ENCODE measurements at places on chromosomes 11 and 22. TPM values are rescaled to one million over a fixed set of nuclear protein-coding genes. Genes with fewer than 3 reads are reported as not detected.

DNA sequence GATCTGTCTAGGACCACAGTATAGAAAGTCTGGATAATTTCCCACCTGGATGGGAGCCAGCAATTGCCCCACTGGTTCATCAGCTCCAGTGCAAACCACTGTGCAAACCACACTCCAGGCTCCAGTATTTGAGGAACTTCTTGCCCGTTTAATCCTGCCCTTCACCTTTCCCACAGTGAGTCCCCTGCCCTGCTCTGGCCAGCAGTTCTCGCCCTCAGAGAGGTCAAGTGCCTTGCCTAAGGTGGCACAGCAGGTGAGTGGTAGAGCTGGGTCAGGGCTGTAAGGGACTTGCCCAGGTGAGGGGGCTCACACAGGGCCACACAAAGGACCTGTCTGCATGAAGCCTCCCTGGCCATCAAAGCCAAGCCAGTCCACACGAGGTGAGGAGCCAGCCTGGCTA, 24.1 kb downstream of the MS4A10 start:
- DNase-seq, result no peak

- no peak for DNase-seq
Measured at GRCh38 chr22:23511627-23512347, 68.3 kb downstream of the IGLL1 start.

DNA sequence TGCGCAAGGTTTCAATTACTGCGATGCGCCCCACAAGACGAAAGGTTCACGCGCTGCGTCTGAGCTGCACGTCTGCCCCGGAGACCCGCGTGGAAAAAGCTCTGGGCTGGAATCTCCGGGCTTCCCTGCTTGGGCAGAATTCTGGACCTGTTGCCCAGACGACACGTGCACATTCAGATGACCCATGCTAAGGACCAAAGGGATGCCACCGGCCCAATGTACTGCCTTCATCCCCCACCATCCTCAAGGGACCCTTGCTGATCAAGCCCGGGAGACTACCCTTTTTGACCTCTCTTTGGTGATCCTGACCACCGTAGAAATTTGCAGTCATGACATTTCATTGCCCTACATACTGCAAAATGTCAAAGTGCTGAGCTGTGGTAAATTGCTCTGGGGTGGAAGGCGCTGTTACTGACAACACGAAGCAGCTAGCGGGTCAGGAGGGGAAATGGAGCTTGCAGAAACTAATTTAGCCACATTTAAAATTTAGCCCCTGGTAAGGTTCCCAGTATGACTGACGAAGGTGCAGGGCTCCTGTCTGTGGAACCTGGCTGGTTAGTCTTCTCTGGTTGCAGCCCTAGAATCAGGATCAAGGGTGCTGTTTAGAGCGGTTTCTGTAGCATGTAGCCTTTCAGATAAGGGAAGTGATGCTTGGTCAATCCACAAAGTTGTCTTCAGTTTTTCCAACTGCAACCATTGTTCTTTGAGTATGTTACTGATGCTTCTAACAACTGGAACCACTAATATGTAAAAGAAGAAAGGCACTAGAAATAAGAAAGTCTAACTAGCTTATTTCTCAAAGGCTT, 81.9 kb downstream of the PRR5L start:
- no peak for DNase-seq

DNA sequence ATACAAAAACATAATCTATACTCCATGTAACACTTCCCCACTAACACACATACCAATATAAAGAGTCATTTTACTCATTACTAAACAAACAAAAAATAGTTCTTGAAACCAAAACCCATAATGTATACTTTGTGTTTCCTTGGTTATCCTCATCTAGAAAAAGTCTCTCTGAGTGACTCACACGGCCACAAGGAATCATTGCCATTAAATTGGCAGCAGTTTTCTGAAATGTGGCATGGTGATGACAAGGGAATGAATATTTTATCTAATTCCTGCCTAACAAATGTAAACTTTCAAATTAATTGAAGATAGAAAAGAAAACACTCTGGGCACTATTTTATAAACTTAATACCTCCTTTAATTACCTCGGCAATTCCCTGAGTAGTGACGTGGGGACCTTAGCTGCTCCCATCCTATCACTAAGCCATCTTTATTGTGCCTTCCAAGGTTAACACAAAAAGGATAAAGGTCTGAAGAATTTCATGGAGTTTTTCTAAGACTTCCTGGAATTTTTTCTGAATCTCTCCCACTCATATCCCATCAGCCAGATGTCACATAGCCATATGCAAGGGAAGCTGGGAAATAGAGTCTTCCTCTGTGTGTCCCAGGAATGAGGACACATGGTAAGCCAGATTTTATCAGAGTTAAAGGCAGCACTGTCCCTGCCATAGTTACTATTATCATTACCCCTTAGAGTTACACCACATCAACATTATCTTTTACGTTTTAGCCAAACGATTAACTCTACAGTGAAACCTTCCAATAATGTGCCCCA, 857.2 kb upstream of the TENM4 start:
- no peak for DNase-seq

GRCh38 chr22:35608088-35608487, 9.0 kb downstream of the MB start:
- no peak for DNase-seq

DNA sequence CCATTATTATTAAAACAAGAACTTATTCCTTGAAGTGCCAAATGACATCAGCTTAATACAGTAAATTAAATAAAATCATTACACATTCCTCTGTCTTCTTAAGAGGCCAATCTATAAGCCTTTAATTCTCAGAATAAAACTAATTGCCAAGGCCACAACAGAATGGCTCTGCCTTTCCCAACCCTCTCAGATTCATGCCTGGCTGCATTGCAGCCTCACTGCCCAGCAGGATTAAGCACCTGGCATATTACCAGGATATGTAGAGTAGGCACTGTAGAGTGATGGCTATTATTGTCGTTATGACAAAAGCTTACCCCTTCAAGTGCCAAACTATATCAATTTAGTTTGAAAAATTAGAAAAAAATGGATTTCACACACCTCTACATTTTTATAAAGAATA, 9.4 kb upstream of the CALCA start:
- DNase-seq, result no peak

DNA sequence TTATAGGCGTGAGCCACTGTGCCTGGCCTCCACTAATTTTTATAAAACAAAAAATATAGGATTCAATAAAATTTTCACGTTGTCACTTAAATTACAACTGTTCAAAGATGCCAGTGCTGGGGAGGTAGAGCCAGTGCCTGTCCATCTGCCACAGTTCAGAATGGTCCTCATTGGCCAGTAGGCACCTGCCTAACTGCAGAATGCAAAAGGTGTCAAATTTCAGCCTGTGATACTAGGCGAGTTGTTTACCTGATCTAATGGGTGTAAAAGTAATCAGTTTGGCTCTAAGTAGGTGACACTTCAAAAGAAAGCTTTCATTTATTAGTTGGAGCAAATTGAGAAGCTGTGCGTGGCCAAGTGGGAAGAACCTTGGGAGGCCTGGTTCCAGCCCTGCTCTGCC, 2.4 kb downstream of the SMARCB1 start:
- no peak for DNase-seq

- DNase-seq, result no peak
Measured at GRCh38 chr11:2818503-2818902, 67.1 kb downstream of the CDKN1C start.

GRCh38 chr22:30998329-30998728, 29.3 kb downstream of the TUG1 start:
- DNase-seq, result no peak

DNA sequence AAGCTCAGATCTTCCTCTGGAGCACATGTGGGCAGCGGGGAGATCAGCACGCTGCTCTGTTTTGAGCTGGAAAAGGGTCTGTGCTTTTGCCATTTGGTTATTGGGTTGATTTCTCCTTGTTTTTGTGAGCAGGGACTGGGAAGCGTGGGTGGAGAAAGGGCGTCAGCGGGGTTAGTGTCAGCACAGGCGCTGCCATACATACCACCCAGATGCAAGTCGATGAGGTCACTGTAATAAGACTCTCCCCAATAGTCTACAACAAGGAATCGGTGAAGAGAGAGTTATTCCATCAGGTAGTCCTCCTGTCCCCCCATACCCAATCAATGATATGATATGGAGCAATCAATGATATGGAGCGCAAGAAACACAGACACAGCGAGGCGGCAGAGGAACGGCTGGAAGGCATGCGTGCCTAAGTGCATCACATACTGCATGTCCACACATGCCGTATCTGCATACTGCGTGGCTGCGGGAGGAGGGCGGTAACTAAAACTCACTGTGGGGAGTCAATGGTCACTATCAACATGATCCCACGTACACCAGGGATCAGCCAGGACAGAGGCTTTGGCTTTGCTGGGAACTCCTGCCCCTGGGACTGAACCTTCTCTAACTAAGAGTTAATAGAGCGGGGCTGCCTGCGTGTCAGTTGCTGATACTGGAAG, 29.5 kb upstream of the BID start:
- no peak for DNase-seq

- no peak for DNase-seq
Measured at GRCh38 chr11:31096191-31096805, 273.2 kb downstream of the DCDC1 start.

DNA sequence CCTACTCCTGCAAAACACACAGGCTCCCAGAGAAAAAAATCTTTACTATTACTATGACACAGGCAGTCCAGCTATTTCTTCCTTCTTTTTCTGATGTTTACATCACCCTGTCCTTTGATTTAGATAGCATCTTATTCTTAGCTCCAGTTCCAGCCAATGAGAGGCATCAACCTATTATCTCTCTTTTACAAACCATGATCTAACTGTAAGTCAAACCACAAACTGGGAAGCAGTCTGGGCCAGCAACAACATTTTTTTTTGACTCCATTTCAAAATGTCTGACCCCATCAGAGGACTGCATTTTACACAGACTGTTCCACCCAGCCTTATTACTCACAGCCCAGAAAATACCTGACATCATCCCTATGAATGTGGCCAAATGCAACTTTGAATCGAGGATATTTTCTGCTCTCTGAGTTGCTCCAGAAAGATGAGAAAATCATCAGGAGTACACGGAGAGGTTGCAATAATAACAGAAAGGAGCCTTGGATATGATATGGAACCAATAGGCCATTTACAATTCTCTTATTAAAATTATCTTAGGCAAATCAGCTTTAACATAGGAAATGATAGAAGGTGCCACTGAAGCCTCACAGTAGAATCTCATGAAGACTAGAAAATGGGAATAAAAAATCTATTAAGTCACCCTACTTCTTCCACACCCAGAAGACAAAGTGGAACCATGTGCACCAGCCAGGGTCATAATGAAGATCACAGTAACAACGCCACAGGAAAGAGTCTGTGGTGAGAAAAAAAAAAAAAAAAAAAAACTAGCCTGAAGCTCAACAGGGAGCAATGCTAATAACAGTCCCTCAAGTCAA, 21.2 kb downstream of the TBRG1 start:
- no peak for DNase-seq

DNA sequence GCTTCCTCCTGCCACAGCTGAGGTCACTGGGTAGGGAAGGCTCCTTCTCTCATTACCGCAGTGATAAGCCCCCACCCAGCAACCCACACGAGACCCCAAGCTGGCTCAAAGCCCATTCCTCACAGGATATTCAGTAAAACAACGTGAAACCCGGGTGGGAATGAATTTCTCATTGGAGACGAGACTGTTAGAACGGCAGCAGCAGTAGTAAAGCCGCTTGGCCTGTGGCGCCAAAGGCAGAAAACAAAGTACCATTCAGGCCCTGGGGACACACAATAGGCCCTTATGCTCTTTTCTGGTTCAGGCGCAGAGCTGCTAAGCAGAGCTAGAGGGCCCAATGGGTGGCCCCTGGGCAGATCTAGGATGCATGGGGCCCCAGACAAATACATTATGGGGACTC, 45.3 kb downstream of the PC start:
- no peak for DNase-seq

GRCh38 chr11:111351374-111352055, 27.6 kb downstream of the POU2AF1 start:
- no peak for DNase-seq

DNA sequence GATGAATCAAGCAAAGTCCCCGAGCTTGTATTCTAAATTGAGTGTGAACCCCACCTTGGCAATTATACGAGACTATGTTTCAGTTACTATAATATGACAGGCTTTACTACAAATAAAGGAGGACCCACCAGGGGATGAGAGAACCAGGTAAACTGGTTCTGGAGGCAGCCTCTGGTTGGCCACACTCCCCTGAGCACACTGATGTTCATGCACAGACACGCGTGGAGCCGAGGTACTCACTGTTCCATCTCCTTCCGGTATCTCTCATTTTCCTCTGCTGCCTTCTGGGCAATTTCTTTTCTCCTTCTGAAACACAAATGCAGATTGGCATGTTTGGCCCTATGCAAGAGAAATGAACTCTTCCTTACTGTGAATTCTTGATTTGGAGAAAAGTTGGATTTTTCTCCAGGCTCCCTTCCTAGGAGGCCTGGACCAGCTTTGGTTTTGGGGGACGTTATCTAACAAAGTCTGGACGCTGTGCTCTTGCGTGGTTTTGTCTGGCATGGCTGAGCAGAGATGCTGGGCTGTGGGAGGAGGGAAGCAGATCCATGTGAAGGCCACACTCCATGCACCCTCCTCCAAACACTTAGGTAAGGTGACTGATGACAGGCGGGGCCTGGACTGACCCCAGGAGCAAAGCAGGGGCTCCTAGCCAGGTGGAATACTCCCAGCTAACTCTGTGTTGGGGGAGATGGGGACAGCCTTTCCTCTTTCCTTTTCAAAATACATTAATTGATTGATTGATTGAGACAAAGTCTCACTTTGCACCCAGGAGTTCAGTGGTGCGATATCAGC, 22.9 kb downstream of the USH1C start:
- no peak for DNase-seq

DNA sequence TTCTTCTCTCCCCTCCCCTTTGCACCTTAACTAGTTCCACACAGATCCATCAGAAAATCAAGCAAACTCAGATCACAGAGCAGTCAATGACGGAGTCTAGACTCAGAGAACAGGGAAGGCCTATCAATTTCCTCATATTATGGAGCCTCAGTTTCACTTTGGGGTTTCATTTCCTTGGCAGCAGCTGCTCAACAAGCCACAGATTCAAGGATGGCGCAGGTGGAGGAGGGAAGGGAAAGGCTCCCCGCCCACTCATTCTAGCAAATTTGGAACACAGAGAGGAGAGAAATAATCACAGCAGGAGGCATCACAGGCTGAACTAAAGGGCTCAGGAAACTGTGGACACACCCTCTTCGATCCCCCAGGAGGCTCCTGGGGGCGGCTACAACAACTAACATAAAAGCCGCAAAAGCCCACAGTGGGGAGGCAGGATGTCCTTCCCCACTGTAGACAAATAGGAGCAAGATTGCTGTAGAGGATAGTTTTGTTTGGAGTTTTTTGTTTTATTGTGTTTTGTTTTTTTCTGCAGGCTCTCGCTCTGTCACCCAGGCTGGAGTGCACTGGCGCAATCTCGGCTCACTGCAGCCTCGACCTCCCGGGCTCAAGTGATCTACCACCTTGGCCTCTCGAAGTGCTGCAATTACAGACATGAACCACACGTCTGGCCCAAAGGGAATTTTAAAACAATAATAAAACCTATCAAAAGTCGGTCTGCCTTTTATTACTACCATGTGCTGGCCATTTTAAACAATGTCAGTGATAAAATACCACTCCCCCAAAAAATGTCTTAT, 3.4 kb downstream of the PLAAT3 start:
- no peak for DNase-seq

- DNase-seq, result no peak
Measured at GRCh38 chr11:31366795-31367194, 2.7 kb downstream of the DCDC1 start.

GRCh38 chr11:75066061-75066460, 30.6 kb downstream of the OR2AT4 start:
- no peak for DNase-seq

The GLYAT gene
- 199 TPM for polyA plus RNA-seq

The FLRT1 gene
- polyA plus RNA-seq, result 3.3 TPM

The MUC5AC gene
- polyA plus RNA-seq, result not detected

The APLNR gene
- polyA plus RNA-seq, result 93.9 TPM

The OR4A47 gene
- not detected for polyA plus RNA-seq

The OR51E1 gene
- polyA plus RNA-seq, result 2.2 TPM

The PTPRJ gene
- polyA plus RNA-seq, result 25.0 TPM

The POTEH gene
- not detected for polyA plus RNA-seq

The FAM180B gene
- polyA plus RNA-seq, result 0.20 TPM

Data from right renal pelvis (tissue), 4 donors.